ENCODE measurements at places on chromosomes 11 and 22.

DNA sequence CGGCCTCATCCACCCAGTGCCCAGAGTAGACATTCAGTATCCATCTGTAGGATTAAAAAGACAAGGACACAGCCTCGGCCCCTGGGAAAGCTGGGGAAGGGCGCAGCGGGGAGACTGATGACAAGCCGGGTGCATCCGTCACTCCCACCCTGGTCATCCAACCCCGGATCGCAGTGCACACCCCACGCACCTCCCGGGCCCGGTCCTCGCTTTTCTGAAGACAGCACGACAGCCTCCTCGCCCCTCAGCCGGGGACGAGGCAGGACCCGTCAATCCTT, 1.1 kb downstream of the FCHSD2 start:
- no peak for DNase-seq

DNA sequence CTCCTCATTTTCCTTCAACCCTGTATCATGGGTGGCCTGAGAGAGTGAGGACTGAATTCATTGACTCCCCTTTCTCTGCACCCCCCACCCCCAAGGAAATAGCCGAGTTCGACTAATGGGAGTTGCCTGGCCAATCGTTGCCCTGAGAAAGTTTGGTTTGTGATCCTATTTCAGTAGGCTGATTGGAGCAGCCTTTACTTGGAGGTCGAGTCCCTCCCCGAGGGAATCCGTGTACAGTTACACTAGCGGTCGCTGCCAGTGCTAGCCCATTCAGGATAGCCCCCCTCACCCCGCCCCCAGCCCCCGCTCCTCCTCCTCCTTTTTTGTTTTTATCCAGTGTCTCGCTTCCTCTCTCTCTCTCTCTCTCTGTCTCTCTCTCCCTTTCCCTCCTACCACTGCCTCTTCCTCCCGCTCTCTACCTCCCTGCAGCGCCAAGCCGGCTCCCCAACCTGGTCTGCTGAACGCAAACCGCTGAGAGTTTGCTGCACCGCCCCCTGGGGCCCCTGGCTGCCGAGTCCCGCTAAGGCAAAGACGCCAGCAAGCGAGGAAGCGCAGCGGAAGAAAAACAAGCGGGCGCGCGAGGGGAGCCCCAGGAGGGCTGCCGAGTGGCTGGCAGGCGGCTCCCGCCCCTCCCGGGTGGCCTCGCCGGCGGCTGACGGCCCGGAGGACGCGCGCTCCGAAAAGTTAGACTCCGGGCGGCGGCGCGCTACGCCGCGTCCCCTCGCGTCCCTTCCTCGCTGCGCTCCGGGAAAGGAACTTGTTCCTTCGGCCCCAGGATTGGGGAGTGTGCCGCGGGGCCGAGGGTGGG, at the start of gene GRAMD1B:
Gene GRAMD1B (plus strand): TSS at position 357 of the 808 bp plus-strand sequence. CDS start 524 bp downstream, outside the sequence.
- no peak for DNase-seq

GRCh38 chr11:4190098-4190497, 95.5 kb downstream of the RRM1 start:
- DNase-seq, result no peak

- DNase-seq, result no peak
These were observed 217.3 kb upstream of the TMEM45B start for GRCh38 chr11:129598378-129598777.

GRCh38 chr11:2277008-2277346, 6.6 kb upstream of the ASCL2 start:
- no peak for DNase-seq

DNA sequence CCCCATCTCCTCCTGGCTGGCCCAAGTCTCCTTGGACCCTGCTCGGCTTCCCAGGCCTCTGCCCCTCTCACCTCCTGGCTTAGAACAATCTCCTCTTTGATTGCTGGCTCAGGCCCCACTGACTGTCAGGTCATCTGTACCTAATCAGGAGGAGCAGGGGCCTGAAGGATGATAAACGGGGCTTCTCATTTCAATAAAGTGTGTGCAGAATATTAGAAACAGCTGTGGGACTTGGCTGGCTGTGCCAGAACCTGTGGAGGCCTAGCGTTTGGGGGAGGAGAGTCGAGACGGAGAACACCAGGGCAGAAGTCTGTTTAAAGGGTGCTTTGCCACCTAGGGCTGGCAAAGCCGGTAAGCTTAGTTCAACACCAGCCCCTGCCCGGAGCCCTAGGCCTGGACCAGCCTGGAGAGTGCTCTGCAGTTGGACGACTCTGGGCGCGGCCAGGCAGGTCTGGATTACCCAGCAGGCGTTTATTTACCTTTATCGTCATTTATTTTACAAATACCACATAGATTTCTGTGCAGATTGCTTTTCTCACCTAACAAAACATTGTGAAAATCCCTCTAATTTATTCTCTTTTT, 10.1 kb upstream of the VSIG10L2 start:
- no peak for DNase-seq

- DNase-seq, result no peak
These were observed 109.9 kb downstream of the MICAL2 start for GRCh38 chr11:12220305-12220704.

DNA sequence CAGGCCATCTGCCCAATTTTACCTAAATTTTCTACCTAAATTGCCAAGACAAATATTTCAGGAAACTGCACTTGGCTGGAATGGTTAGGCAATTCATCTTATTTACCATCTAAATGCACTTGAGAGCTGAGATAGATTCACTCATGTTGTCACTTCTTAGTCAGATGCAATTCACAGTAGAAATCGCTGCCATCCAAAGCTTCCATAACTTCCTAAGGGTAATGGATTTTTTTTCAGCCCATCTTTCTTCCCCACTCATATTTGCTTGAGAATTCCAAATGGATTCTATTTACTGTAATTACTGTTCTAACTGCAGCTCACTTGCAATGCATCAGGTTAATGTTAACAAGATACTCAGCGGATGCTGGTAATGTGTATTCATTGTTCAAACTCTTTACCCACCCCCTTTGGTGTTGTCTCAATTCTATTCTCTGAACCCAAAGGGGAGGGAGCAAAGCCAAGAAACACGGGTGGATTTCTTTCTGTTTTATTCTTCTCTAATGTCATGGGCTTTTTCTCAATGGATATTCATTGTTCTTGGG, 96.0 kb downstream of the TENM4 start:
- no peak for DNase-seq

DNA sequence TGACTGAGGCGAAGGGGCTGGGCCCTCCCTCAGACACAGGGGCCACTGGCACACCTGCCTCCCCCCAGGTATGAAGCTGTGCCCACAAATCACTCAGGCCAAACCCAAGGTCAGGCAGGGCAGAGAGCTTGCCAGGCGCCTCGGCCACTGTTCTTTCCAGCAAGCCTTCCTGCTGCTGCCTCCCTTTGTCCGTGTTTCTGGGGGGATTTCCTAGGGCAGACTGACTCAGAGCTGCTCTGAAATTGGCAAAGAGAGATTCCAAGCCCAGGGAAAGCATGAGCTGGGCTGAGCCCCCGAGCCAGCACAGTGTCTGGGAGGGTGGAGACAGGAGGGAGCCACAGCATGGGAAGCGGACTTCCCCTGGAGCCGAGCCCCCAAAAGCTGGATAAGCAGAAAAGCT, 33.2 kb downstream of the PPP2R1B start:
- no peak for DNase-seq

- no peak for DNase-seq
These were observed 10.3 kb upstream of the POLD3 start for GRCh38 chr11:74581954-74582547.
